Caki2 (cell line): ENCODE measurements at places on chromosomes 4 and X.

- DNase-seq: no peak
Measured at GRCh38 chr4:15521442-15522039, 51.9 kb downstream of the CC2D2A start.

GRCh38 chrX:31314921-31315320 is 243.1 kb upstream of the FTHL17 start:
- DNase-seq: no peak

DNA sequence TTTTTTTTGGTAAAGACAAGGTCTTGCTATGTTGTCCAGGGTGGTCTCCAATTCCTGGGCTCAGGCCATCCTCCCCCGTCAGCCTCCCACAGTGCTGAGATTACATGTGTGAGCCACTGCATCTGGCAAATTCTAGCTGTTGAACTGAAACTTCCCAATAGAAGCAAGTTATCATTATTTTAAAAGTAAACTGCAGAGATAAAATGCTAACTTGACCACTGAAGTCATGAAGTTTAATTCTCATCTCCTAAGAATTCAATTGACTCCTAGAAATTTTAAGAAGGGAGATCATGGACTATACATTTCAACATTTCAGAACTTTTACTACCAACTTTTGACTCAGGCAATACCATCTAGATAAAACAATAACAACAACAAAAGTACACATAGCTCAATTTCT is 11.7 kb upstream of the EXOSC9 start:
- no peak for DNase-seq

- DNase-seq: no peak
Measured at GRCh38 chr4:972651-973424, 531 bp downstream of the DGKQ start.

DNA sequence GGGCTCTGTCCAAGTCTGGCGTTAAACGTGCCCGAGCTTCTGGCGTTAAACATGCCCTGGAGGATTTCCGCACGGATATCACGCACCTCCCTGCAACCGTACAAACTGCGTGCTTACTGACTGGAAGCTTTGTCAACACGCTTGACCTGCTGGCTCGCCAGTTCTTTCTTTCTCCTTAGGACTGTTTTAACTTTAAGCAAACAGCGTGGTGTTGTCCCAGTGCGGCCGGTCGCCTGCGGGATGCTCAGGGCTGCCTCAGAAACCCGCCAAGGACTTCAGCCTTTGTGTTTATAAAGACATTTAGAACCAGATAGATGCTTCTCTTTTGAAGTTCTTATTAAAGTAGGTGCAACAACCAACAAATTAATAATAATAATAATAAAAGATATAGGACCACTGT is 946.0 kb downstream of the RAB28 start:
- DNase-seq: no peak

DNA sequence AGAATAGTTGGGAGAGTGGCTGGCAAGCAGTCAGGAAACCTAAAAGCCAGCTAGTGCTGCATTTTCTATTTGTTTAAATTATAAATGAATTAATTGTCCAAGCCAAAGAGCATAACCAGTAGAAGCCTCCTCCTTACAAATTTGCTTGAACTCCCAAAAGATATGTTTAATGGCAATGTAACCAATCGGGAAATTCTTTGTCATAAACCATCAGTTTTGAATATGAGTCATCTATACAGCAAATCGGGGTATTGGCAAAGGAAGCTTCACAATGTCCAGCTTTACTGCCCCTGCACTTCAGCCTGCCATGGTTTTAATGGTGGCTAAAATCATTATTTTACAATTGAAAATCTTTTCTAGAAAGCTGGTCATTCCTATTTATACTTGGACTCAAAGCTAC is 216.6 kb downstream of the SHROOM3 start:
- DNase-seq: no peak
